Stimulated activated CD4-positive, alpha-beta T cell treated with anti-CD3 and anti-CD28 coated beads, Interleukin-15, amount 100 ng/mL, for 48 hours (primary cell): ENCODE measurements at places on chromosomes 11 and 22.

- DNase-seq: no peak
These were observed 39.3 kb downstream of the DUSP8 start for GRCh38 chr11:1532606-1533341.

DNA sequence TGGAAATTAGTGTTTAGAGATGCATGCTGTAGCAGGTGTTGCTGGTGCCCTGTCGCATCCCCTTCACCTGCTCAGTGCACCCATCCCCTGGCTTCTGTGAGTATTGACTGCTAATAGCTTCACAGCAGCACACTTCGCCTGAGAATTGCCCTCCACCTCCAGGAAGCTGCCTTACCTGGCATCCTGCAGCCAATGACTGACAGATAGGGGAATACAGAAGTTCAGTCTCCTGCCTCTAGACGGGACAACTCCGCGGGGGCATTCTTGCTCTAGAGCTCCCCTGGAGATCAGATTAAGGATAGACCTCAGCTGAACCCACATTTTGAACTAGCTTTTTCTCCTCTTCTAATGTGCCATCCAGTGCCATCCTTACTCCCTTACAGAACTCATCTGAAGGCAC, 9.3 kb upstream of the CD3E start:
- DNase-seq: no peak

GRCh38 chr11:94604482-94604881, 37.3 kb downstream of the PIWIL4 start:
- DNase-seq: no peak

GRCh38 chr11:131136486-131136885, 220.2 kb upstream of the SNX19 start:
- DNase-seq: no peak

GRCh38 chr11:126635511-126635910, 280.0 kb downstream of the ST3GAL4 start:
- DNase-seq: no peak

DNA sequence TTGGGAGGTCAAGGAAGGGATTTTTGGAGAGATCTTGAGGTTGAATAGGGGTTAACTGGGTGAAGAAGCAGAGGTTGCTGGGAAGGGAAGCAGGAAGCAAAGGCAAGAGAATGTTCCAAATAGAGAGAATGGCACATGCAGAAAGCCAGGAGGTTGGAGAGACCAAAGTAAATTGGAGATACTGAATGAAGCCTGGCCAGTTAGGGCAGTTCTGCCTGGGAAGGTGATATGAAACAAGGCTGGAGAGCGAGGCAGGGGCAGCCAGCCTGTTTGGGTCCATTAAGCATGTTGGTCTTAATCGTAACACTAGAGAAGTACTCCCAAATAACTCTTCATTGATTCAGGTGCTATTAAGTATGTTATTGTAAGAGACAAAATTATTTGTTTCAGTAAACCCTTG, 48.2 kb downstream of the ZNF143 start:
- no peak for DNase-seq

GRCh38 chr11:71336996-71337754, 84.8 kb upstream of the SHANK2 start:
- DNase-seq: no peak

GRCh38 chr22:50271519-50271970, 1.4 kb upstream of the MAPK11 start:
- no peak for DNase-seq

GRCh38 chr11:10872097-10872496, 14.2 kb upstream of the ZBED5 start:
- DNase-seq: no peak

- no peak for DNase-seq
These were observed 449.6 kb downstream of the MIAT start for GRCh38 chr22:27106985-27107384.

GRCh38 chr11:19652623-19653375, 59.8 kb upstream of the NAV2 start:
- DNase-seq: no peak

DNA sequence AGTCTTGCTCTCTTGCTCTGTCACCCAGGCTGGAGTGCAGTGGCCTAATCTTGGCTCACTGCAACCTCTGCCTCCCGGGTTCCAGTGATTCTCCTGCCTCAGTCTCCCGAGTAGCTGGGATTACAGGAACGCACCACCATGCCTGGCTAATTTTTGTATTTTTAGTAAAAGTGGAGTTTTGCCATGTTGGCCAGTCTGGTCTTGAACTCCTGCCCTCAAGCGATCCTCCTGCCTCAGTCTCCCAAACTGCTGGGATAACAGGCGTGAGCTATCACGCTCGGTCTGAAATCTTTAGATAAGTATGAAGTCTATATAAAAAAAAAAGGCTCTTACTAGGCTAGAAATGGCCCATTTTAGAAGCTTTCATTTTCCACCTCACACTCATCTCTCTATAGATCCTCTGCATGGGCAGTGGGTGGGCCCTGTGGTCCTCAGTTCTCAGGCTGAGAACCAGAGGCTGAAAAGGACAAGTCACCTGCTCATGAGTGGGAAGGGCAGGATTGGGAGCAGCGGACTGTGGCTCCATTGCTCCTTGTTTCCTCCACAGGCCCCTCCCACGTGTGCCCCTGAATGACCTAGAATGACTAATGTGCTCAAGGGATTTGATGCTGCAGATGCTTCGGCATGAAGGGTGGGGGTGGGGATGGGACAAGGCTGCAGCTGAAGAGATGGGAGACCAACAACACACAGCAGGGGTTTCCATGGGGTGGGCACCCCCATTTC, 19.8 kb upstream of the PRAME start:
- DNase-seq: no peak

- no peak for DNase-seq
These were observed 32.4 kb upstream of the CD44 start for GRCh38 chr11:35106595-35106994.

GRCh38 chr11:31131760-31132159, 237.8 kb downstream of the DCDC1 start:
- DNase-seq: no peak
